ENCODE measurements at places on chromosomes 7 and 10.

DNA sequence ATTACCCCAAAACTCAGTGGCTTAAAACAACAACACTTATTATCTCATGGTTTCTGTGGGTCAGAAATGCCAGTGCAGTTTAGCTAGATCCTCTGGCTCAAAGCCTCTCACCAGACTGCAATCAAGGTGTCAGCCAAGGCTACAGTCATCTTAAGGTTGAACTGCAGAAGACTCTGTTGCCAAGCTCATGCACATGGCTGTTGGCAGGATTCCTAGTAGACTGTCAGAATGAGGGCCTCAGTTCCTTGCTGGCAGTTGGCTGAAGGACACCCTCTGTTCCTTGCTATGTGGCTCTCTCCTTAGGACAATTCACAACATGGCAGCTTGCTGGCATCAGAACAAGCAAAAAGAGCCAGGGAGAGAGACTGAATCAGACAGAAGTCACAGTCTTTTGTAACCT lies 34.7 kb downstream of the TOMM7 start:
- no peak for DNase-seq

- DNase-seq, result no peak
Measured at GRCh38 chr10:15015451-15015850, 28.3 kb upstream of the OLAH start.

DNA sequence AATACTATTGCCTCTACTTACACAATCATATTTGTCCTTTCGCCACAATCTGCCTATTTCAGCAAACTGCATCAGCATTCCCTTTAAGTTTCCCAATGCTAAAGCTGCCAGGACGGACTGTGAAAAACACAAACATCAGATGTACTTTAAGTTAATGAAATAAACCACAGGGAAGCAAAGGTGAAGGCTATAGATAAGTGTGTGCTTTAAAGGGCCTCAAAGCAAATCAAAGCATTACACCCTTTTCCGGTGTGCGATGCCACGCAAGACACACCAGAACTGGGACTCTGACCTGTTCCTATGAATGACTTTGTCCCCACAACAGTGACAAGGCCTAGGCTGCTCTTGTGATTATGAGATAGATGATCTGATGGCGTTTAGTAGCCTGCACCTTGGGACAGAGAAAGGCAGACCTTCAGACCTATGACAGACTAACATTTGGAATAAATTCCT lies 23.4 kb downstream of the SLC26A3 start:
- DNase-seq, result no peak

- no peak for DNase-seq
Measured at GRCh38 chr7:88458946-88459345, 152.3 kb upstream of the STEAP4 start.

DNA sequence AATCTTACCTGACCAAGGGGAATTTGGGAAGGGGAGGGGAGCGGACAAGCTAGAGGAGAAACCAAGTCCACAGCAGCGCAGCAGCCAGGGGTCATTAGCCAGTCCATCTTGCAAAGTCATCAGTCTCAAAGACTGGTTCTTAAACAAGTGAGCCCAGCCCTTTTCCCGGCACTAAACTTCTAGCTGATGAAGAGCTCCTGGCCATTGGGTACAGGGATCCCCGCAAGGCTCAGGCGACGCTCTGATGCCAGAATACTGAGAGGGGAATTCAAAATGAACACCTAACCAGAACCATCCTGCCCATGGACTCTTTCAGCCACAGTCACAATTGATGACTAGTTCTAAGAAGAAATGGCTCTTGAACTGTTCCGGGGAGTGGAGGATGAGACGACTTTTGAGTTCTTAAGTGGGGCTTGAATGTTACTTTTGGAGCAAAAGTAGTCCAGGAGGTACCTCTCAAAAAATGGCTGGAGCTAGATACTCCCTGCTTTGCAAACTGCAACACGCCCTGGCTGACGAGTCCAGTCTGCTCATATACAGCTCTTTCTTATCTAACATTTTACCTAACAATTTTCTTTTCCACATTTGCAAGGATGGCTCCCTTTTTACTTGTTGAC lies 2.5 kb upstream of the TWIST1 start:
- no peak for DNase-seq

Data from stimulated activated CD4-positive, alpha-beta T cell treated with anti-CD3 and anti-CD28 coated beads, Interleukin-1b, Interleukin-23, amount 100 ng/mL, for 4 hours (primary cell).